Activated effector memory CD4-positive, alpha-beta T cell treated with Interleukin-2 at 50 U/mL for 16 hours (primary cell): ENCODE measurements at places on chromosomes 2 and 18.

GRCh38 chr2:178237488-178238153 is 43.3 kb downstream of the OSBPL6 start:
- no peak for DNase-seq

- DNase-seq = no peak
These were observed 68.1 kb downstream of the FMNL2 start for GRCh38 chr2:152402780-152403759.

GRCh38 chr2:145741181-145741580 is 1221.3 kb upstream of the ZEB2 start:
- no peak for DNase-seq

GRCh38 chr2:127422559-127423477 is 4.6 kb downstream of the PROC start:
- no peak for DNase-seq

DNA sequence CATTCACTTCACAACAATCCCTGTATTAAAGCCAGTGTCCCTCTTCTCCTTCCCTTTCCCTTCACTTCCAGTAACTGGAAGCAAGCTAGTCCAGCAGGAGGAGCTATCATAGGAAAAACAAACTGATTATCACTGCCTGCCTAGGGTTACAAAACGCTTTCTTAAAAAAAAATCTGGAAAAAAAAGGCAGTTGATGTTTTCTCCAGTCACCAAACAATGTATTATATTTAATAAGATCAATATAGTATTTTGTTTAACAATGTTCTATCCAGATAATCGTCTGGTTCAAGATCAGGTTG is 78.8 kb upstream of the ITGB6 start:
- DNase-seq = no peak

GRCh38 chr2:70959271-70959761 is 19.1 kb upstream of the ANKRD53 start:
- DNase-seq = no peak

DNA sequence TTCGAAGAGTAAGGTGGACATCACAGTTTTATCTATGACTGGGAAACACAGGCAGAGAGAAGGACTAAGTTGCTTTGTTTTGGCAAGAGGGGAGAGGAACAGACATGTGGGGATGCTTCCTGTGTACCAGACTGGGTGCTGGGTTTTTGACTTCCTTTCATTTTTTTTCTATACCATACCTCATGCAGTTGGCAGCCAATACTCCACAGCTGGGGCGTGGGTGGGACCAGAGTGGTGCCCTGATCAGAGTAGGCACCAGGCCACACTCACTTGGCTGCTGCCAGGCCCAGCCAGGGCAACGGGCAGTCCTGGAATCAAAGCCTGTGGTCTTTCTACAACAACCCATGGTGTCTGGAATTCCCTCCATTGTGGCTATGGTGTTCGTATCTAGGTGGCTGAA is 45.2 kb downstream of the SH3RF3 start:
- DNase-seq = no peak

- DNase-seq = no peak
These were observed 35.9 kb downstream of the C1QL2 start for GRCh38 chr2:119122663-119123062.

DNA sequence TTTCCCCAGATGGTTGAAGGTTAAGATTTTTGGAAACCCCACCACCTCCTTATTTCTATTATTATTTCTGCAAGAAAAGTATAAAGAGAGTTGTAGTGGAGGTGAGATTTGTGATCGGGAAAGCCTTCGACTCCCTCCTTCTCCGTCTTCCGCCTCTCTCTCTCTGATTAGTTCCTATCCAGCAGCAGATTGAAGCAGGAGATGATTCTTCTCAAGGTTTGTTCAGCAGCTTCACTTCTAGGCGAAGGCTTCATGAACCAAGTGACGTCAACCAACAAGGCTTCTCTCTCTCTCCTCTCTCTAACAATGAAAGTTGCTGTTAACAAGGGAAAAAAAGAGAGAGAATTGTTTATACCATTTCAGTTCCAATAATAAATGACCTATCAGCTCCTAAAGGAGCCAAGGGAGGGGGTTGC is at the start of gene BAZ2B:
TSS of gene BAZ2B (minus strand) at position 263 of the 416 bp plus-strand sequence. CDS start 137,829 bp downstream, outside the sequence.
- DNase-seq = no peak

DNA sequence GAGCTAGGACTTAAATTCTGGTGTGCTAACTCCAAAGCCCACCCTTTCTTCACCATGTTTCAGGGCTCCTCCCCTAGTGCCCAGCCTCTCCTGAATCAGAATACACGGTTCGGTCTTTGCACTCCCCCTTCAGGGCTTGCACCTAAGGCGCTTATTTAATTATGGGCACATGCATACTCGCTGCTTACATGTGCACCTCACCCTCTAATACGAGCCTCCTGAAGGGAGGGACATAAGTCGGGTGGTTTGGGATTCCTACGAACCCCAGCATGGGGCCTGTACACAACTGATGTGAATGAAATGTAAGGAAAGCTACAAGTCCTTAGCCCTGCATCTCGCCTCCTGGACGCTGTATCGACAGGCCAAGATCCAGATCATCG is 435 bp downstream of the IFT172 start:
- DNase-seq = no peak

GRCh38 chr2:145484448-145485097 is 964.7 kb upstream of the ZEB2 start:
- no peak for DNase-seq

GRCh38 chr2:241496904-241497877 is 11.2 kb downstream of the STK25 start:
- no peak for DNase-seq

DNA sequence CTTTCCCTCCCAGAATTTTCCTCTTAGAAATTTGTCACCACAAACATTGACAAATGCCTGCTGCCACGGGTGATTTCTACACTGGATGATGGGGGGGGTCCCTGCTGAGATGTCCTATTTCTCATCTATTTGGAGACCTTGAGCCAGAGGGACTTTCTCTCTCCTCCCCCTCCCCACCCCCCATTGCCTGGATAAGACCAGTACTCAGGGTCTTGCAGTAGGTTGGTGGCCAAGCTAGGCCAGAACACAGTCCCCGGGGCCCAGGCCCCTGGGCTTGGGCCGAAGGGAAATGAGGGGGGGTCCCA is 560 bp upstream of the DUSP2 start:
- DNase-seq = no peak

- DNase-seq = no peak
These were observed 39.2 kb downstream of the STAT1 start for GRCh38 chr2:190974629-190975361.

DNA sequence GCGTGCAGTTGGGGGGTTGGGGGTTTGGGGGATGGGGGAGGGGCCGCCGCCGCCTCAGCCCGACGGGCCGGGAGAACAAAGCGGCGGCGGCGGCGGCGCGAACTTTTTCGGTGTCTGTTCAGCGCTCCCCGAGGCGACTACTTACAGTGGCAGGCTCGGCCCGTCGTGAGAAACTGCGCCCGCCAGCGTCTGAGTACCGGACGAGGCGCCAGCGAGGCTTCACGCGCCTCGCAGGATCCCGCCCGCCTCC is 172 bp downstream of the PRKD3 start:
- no peak for DNase-seq

GRCh38 chr2:240936106-240936505 is 30.0 kb downstream of the CROCC2 start:
- no peak for DNase-seq

DNA sequence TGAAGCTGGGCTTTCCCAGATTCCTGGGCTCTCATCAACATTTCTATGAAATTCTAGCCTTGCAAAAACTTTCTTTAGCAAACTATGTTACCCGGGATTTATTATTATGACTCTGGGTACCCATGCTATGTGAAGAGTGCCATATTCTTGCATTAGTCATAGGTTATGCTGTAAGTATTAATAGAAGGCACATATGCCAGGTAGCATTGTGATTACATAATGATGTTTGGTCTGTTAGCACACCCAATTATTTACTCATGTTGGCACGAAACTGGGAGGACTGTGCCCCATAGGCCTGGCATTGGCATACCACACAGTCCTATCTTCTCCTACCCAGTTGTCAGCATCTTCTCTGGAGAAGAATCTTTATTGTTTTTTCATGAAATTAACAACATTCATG is 171.0 kb downstream of the SLC4A3 start:
- no peak for DNase-seq

- no peak for DNase-seq
These were observed 15.1 kb downstream of the HOXD3 start for GRCh38 chr2:176172007-176172894.

DNA sequence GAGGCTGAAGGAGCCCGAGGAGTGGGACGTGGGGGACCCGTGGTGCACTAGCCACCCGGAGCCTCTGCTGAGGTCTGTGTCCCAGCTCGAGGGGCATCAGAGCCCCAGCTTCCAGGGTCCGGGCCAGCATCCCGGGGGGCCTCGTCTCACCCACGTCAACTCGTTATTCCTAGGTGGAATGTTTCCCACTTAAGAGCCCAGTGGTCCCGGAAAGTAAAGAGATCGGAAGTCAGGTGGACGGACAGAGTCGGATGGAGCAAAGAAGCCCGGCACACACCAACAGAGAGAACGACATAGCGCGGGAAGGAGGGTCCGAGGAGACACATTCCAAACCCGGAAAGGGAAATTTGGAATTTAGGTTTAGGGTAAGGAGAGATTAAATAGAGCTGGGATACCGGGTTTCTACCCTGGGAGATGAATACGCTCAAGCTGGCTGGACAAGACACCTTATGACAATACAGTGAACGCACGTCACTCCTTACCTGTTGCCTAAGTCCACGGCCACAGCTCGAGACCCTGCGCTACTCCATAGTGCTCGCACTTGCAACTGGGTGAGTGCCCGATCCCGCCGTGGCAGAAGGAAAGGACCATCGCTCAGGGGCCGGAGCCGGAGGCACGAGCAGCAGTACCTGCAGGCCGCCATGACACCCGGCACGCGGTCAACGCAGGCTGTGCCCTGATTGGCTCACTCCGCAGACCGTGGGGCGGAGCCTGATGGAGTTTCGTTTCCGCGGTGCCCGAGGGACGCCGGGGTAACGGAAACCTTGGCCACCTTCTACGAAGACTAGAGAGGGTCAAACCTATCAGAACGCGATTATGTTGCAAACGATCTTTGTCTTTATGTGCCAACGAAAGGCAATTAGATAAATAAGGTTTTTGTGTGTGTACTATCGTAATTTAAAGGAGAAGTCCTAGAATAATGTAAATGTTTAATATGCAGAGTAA is at the start of gene PNPT1:
TSS of gene PNPT1 (minus strand) at position 664 of the 945 bp plus-strand sequence. CDS start at position 643, 21 bp downstream.
- peak; percentile 88 for DNase-seq

- no peak for DNase-seq
These were observed 128.4 kb downstream of the IRS1 start for GRCh38 chr2:226671141-226671676.

GRCh38 chr2:176769499-176770370 is 442.9 kb upstream of the HNRNPA3 start:
- no peak for DNase-seq

DNA sequence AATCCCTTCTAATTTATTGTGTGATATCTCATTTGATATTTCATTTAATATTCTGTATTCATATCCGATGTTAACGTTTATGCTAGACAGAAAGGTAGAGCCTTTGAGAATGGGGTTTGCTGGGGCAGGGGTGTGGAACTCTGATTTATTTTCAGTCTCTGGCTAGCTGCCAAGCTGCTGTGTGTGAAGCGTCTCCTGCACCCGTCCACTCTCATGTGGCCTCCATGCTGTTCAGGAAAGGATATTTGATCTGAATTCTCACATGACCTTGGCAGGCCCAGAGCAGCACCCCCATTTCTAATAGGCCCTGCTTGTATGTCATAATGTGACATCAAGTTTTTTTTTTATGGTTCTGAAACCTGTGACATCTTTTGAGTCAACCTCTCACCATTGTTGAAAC is 1.6 kb downstream of the IL1R1 start:
- no peak for DNase-seq

GRCh38 chr18:9704233-9705118 is 3.6 kb upstream of the RAB31 start:
- DNase-seq = no peak

DNA sequence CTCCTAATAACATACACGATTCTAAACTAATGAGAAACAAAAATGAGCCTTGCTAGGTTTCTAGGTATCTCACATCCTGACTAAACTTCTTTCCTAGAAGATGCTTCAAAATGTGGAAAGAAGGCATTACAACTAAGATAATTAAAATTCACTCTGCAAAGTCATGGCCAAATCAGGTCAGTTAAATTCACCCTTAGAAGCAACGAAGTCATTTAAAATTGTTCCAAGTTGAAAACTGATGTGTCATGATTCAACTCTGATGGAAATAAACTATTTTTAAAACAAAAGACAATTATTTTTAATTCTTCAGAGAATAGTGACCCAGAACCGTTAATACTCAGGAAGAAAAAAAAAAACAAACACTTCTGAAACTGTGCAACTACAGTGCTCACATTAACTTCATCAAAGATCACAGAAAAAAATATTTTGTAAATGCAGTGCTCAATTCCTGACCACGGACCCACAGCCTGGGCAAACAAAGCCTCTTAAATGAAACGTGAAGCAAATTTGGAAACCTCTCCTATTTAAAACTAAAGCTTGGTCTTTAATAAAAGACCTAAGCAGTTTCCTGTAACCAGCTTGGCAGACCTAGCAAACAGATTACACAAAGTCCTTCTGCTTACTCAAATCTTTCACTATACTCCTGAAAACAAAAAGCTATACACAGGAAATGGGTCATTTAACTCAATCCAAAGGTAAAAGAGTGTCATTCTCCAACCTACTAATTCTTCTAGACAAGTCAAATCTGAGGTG is 39.0 kb downstream of the CHN1 start:
- no peak for DNase-seq

- no peak for DNase-seq
These were observed 11.9 kb upstream of the PID1 start for GRCh38 chr2:229282758-229283546.

DNA sequence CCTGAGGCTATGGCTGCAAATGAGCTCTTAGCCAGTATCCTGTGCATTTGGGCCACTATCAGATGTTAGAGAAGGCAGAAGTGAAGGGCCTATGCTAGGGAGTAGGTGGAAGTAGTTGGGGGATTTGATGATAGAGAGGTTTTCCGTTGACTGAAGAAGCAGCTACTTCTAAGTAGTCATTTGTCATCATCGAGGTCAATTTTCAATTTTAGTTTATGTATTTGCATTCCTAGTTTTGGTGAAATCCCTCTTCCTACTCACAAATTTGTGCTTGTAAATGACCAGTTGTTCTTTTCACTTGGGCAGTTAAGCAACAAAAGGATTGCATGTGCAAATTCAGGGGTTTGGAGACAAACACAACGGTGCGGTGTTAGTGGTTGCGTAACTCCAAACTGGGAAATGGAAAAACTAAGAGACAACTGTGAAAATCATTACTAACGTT is 48.5 kb upstream of the PELI1 start:
- DNase-seq = no peak

DNA sequence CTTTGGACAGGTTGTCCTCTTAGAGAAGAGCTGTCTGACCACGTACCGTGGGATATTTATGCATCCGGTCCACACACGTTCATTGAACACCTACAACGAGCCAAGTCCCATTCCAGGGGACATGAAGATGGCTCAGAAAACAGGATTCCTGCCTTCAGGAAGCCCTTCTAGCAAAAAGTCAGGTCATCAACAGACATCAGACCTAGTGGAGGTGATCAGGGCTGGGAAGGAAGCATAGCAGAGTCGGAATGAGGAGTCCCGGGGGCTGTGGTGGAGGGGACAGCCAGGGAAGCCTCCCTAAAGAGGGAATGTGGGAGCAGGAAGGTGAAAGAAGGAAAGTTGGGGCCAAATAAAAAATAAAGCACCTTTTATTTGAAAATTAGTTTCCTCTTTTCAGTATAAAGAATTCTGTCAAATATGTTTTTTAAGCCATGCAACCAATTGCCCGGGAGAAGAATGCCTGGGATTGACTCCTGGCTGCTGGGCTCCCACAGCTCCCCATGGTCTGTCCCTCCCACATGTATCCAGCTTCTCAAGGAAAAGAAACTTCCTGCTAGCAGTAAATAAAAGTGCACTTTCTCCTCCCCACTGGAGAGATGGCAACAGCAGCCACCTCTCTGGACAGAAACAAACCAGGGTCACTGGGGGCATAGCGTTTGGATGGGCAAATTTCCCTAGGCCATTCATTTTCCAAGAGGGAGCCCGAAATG is 144.8 kb downstream of the SMAD7 start:
- no peak for DNase-seq
